ENCODE measurements at places on chromosomes 3 and 15. TPM values are rescaled to one million over a fixed set of nuclear protein-coding genes. Genes with fewer than 3 reads are reported as not detected.

The PFN2 gene
- 158 TPM for total RNA-seq

The GOLGA8N gene
- 3.9 TPM for total RNA-seq

The SLC25A36 gene
- 60.3 TPM for total RNA-seq

The MYZAP gene
- total RNA-seq, result 7.4 TPM

The IMPG2 gene
- 0.33 TPM for total RNA-seq

The ZNF662 gene
- 1.4 TPM for total RNA-seq

The PYGO1 gene
- 0.28 TPM for total RNA-seq

The ATP6V1A gene
- total RNA-seq, result 157 TPM

The TIGIT gene
- not detected for total RNA-seq

The SH2D7 gene
- not detected for total RNA-seq

The CLDN18 gene
- not detected for total RNA-seq

The CDCP1 gene
- total RNA-seq, result 3.7 TPM

The POC1A gene
- total RNA-seq, result 21.2 TPM

The CD96 gene
- not detected for total RNA-seq

The CPEB1 gene
- not detected for total RNA-seq

Measured in pulmonary artery endothelial cell (primary cell).